ENCODE measurements at places on chromosomes 4 and X. TPM values are rescaled to one million over a fixed set of nuclear protein-coding genes. Genes with fewer than 3 reads are reported as not detected.

ARX gene
- not detected for total RNA-seq

FMR1 gene
- 38.6 TPM for total RNA-seq

HMX1 gene
- total RNA-seq: not detected

GPR78 gene
- total RNA-seq: not detected

DNA sequence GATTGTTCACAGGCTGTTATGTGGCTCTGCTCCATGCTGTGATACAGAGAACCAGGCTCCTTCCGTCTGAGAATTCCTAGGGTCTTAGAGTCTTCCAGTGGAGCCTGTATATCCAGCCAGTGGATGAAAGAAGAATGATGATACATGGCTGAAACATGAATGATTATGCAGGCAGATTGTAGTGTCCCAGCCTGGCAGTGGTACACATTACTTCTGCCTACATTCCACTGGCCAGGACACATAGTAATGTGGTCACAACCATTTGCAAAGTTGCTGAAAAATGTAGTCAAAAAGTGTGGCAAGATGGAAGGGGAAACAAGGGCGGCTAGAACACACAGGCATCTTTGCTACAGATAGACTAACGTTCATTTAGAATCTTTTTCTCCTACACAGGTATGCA, 4.5 kb upstream of the GBA3 start:
- H3K4me1 ChIP-seq: peaks cover 8% of the 10 kb centered on the region
- H3K27me3 ChIP-seq: peaks cover 14% of the 10 kb centered on the region
- H3K4me3 ChIP-seq: no peak overlapping the region
- no peak for DNase-seq
- H3K27ac ChIP-seq: no peak overlapping the region
- H3K36me3 ChIP-seq: no peaks in the 10 kb centered on the region

GRCh38 chr4:148216866-148217814, 225.1 kb downstream of the NR3C2 start:
- peak; percentile 24 for DNase-seq
- H3K4me3 ChIP-seq: peak overlapping the region; percentile 75
- peak overlapping the region; percentile 87 for H3K27ac ChIP-seq
- H3K36me3 ChIP-seq: no peaks in the 10 kb centered on the region
- peaks cover 24% of the 10 kb centered on the region for H3K4me1 ChIP-seq
- H3K27me3 ChIP-seq: no peaks in the 10 kb centered on the region

GRCh38 chr4:183335369-183335940, 13.2 kb upstream of the CLDN24 start:
- no peaks in the 10 kb centered on the region for H3K36me3 ChIP-seq
- peaks cover 8% of the 10 kb centered on the region for H3K4me1 ChIP-seq
- peaks cover 15% of the 10 kb centered on the region for H3K27me3 ChIP-seq

- H3K4me1 ChIP-seq: no peaks in the 10 kb centered on the region
- H3K27ac ChIP-seq: no peak overlapping the region
- no peak overlapping the region for H3K4me3 ChIP-seq
- DNase-seq: no peak
- no peaks in the 10 kb centered on the region for H3K36me3 ChIP-seq
These were observed 86.0 kb downstream of the ATG4A start for GRCh38 chrX:108177351-108178142.

DNA sequence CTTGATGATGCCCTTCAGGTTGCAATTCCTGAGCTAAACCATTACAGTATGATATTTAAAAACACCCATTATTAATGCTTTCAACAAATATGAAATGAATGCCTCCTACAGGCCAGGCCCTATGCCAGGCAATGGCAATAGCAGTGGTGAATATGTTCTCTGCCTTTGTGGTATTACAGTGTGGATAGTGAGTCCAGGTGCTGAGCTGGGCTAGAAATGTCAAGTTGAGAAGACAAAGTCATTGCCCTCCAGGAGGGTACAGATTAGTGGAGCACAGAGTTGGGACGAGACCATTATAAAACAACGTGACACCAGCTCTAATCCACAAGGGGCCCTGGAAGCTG, 81.9 kb downstream of the RBM47 start:
- DNase-seq: no peak
- peaks cover 42% of the 10 kb centered on the region for H3K4me1 ChIP-seq
- no peak overlapping the region for H3K4me3 ChIP-seq
- H3K27ac ChIP-seq: no peak overlapping the region

GRCh38 chr4:113328514-113328913, 279.1 kb downstream of the ANK2 start:
- peaks cover 15% of the 10 kb centered on the region for H3K4me1 ChIP-seq
- no peaks in the 10 kb centered on the region for H3K36me3 ChIP-seq
- peaks cover 37% of the 10 kb centered on the region for H3K27me3 ChIP-seq
- no peak overlapping the region for H3K27ac ChIP-seq

- no peaks in the 10 kb centered on the region for H3K27me3 ChIP-seq
- DNase-seq: no peak
- H3K4me1 ChIP-seq: no peaks in the 10 kb centered on the region
- no peaks in the 10 kb centered on the region for H3K36me3 ChIP-seq
- no peak overlapping the region for H3K27ac ChIP-seq
These were observed 32.7 kb upstream of the LIMCH1 start for GRCh38 chr4:41505161-41505661.

GRCh38 chr4:36099509-36099908, 144.8 kb downstream of the ARAP2 start:
- DNase-seq: no peak
- peaks cover 24% of the 10 kb centered on the region for H3K36me3 ChIP-seq
- H3K27ac ChIP-seq: peak overlapping the region; percentile 39
- no peak overlapping the region for H3K4me3 ChIP-seq

- peak overlapping the region; percentile 88 for H3K27ac ChIP-seq
- DNase-seq: peak; percentile 73
- H3K4me3 ChIP-seq: peak overlapping the region; percentile 86
- H3K36me3 ChIP-seq: peaks cover 4% of the 10 kb centered on the region
- no peaks in the 10 kb centered on the region for H3K27me3 ChIP-seq
- peaks cover 13% of the 10 kb centered on the region for H3K4me1 ChIP-seq
These were observed 4.2 kb upstream of the ZNF157 start for GRCh38 chrX:47366041-47366722.

DNA sequence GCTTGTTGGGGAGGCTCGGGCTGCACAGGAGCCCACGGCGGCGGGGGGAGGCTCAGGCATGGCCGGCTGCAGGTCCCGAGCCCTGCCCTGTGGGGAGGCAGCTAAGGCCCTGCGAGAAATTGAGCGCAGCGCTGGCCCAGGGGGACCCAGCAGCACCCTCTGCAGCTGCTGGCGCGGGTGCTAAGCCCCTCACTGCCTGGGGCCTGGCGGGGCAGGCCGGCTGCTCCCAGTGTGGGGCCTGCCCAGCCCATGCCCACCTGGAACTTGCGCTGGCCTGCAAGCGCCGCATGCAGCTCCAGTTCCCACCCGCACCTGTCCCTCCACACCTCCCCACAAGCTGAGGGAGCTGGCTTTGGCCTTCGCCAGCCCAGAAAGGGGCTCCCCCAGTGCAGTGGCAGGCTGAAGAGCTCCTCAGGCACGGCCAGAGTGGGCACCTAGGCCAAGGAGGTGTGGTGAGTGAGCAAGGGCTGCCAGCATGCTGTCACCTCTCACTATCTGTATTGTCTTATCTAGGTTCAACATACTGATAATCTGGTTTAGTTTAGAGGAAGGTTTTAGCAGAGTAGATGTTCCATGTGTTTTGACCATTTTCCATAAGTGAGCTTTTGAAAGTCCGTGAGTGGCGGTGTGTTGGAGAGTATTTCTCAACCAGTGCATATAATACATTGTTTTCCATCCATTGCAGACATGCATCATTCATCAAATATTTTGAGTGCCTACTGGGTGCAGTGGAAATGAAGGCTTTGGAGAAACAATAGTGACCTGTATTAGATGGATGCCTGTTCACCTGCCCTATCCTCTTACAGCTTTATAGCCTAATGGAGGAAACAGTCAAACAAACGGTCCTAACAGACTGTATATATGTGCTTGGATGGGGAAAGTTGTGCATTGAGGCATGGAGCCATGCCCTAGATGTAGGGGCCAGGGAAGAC, 13.1 kb downstream of the PI4K2B start:
- no peak overlapping the region for H3K27ac ChIP-seq
- H3K36me3 ChIP-seq: peaks cover 8% of the 10 kb centered on the region
- no peak for DNase-seq
